AG08395 (cell line): ENCODE measurements at places on chromosomes 1 and 21.

DNA sequence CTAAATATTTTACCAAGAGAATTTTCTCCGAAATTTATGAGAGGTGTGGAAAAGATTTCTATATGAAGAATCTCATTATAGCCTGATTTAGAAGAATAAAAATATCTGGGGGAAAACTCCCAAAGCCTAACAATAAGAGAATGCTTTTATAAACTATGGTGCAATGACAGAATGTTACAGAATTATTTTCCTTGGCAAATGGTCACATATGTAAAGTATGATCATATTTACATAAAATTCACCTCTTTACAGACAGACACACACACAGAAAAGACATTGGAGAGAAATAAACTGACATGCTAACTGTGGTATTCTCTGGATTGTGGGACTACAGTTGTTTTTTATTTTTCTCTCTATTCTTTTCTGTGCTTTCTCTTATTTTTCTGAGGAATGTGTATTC lies 226.3 kb upstream of the USP24 start:
- no peak for DNase-seq

- no peak for DNase-seq
Measured at GRCh38 chr1:218643926-218644325, 298.8 kb downstream of the TGFB2 start.

DNA sequence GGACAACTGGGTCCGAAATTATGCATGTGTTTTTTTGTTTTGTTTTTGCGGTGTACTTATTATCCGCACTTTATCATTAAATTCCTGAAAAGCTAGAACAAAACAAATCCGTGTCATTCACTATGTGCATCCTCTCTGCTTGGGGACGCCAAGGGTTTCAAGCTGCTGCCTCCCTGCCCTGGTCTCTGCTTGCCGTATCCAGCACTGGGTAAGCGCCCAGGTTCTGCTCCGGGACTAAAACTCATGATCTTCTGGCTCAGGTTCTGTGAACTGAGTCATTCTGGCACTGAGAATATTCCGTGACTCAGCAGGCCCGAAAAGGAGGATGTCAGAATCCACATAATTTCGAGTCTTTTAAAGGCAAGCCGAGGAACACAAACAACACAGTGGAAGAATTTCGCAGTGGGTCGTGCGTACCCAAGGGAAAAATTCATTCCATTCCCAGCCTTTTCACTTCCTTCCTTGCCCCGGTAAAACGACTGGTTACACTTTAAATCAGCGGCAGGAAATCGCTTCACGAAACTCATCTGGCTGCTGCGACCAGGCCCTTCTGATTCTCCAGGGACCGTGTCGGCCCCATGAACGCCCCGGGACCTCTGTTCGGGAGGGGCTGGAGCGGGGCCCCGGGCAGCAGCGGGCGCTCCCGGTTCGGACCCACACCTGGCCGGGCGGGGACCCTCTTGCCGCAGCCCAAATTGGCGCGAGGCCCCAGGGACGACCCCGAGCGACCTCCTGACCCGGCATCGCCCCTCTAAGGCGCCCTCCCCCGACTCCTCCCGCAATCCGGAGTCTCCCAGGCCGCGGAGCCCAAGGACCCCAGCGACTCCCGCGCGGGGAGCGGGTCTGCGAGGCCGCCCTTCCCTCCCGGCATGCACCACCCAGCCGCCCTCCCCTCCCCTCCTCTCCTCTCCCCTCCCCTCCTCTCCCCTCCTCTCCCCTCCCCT lies 746 bp upstream of the LAMC1 start:
- DNase-seq: peak; percentile 92

DNA sequence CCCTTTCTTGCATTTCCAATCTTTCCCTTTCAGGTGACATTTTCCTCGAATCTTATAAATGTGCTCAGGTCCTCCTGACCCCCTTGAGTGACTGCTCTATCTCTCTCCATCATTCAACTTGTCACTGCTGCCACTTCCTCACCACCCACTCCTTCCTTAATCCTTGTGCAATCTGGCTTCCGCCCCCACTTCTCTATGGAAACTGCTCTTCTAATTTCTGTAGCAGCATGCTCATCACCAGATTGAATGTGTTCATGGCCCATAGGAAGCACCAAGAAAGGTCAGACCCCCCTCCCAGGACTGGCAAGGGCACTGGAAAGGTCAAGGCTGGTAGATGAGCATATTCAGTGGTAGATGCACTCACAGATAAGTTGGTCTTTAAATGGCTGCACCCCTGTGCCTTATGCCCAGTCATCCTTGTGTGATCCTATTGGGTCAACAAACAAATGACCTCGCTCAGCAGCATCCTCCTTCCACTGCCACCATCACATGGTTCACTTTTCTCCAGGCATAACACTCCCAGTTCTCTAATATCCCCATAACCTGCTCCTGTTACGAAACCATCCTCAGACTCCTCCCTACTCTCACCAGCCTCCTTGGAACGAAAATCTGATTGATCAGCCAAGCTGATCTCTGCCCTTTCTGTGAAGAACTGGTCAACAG lies 288.5 kb upstream of the POU3F1 start:
- no peak for DNase-seq

GRCh38 chr1:186498695-186499389 lies 37.9 kb upstream of the PDC start:
- no peak for DNase-seq

GRCh38 chr1:35030338-35030737 lies 1.4 kb downstream of the ZMYM6 start:
- no peak for DNase-seq

- DNase-seq: no peak
Measured at GRCh38 chr21:45383615-45384201, 21.3 kb upstream of the COL18A1 start.

DNA sequence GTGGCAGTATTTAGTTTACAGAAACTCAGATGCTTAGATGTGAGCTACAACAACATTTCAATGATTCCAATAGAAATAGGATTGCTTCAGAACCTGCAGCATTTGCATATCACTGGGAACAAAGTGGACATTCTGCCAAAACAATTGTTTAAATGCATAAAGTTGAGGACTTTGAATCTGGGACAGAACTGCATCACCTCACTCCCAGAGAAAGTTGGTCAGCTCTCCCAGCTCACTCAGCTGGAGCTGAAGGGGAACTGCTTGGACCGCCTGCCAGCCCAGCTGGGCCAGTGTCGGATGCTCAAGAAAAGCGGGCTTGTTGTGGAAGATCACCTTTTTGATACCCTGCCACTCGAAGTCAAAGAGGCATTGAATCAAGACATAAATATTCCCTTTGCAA lies 59.7 kb upstream of the ZNF326 start:
- DNase-seq: no peak

GRCh38 chr21:25350056-25350455 lies 257.2 kb downstream of the MRPL39 start:
- DNase-seq: peak; percentile 48

- DNase-seq: no peak
Measured at GRCh38 chr1:245288796-245289195, 134.0 kb downstream of the KIF26B start.

DNA sequence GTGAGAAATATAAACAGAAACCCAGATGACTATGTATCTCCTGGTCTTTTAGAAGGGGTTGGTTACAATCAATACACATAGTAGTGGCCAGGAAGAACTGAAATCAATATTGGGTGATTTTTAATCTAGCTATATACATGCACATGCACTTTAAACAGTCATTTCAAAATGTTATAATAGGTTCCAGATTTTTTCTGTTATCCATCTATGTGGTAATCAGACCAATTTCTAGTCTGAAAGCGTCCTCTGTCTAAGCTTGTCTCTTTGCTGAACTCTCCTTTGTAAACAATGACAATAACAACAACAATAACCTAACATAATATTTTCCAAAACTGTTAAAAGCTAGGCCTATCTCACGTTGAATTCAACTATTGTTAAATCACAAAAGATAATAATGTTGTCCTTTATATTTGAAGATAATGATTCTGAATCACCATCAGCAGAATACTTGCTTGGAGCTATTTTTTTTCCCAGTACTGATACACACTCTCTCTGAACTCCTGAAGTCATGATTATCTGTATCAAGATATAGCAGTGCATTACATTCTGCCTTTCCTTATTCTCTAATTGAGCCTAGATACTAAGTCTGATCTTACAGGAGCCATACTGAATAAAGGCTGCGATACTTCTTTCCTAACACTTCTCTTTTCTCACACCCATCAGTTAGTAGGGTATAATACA lies 496.8 kb upstream of the ZRANB2 start:
- DNase-seq: no peak

DNA sequence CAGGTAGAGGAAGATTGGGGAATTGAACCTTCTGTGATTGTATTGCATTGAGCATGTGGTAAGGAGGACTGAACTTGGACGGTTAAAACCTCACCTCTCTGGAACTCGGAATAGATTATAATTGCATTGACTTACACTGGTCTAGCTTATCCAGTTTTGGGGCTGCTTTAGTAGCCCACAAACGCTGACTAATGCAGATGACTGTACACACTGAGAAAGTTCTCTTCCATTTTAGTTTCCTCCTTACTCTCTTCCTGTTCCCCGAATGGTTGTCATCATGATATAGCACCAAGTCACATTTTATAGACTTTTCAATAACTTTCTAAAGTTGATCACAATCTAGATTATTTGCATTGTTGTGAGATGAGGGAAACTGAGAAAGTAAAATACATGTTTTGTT lies 78.2 kb downstream of the NFIA start:
- DNase-seq: no peak

DNA sequence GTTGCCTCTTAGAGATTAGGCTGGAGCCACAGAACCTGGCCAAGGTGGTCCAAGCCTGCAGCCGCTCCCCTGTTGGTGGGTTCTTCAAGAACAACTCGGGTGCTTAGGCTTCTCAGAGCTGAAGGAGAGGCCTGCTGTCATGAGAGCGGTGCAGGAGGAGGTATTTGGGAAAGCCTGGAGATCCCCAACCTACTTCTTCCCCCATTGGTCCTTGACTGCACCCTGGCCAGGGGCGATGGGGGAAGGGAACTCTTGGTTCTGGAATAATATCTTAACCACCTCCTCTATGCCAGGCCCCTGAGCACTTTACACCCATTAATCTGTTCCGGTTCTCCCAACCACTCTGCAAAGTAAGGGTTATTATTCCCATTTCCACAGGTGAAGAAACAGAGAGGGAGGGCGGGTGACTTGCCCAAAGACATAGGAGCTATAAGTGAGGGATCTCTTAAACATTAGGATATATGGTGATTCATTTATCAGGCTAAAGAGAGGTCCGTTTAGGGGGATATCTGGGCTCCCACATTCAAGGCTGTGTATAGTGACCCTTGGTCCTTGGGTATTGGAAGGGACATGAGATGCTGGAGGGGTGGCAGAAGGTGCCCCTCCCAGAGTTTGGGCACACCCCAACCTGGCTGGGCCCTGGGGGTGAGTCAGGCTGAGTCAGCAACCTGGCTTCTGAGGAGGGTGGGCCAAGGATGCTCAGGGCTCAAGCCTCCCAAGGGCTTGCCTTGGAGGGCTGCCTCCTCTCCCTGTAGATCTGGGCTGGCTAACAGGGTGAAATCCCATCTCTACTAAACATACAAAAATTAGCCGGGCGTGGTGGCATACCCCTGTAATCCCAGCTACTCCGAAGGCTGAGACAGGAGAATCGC lies 5.2 kb downstream of the TRNP1 start:
- DNase-seq: peak; percentile 54

DNA sequence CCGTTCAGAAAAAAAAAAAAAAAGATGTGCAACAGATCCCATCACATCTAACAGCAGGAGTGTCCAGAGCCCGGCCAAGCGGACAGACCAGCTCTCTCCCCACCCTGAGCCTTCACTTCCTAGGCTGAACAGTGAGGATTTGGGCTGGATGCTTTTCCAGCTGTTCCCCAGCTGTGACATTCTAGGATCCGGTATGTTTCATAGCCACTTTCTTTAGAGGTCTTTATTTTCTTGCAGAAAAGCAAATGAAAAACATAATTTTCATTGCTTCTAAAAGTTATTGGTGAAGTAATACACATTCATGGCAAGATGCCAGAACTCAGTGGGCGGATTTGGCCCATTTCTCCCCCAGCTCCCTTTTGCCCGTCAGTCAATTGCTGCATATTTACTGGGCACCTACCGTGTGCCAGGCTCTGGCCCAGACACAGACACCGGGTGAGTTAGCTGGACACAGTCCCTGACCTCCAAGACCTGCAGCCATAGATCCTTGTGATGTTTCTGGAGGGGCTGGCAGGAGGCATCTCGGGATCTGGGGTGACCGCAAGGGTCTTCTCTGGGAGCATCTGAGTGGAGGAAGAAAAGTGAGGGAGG lies 213.7 kb upstream of the VAMP3 start:
- no peak for DNase-seq

GRCh38 chr1:78333502-78333901 lies 157.3 kb upstream of the PTGFR start:
- DNase-seq: no peak

- DNase-seq: peak; percentile 31
Measured at GRCh38 chr1:100710906-100711682, 8.4 kb upstream of the VCAM1 start.

GRCh38 chr21:17699524-17700189 lies 87.0 kb upstream of the BTG3 start:
- DNase-seq: no peak

- no peak for DNase-seq
Measured at GRCh38 chr1:67489643-67490042, 59.4 kb upstream of the SERBP1 start.

DNA sequence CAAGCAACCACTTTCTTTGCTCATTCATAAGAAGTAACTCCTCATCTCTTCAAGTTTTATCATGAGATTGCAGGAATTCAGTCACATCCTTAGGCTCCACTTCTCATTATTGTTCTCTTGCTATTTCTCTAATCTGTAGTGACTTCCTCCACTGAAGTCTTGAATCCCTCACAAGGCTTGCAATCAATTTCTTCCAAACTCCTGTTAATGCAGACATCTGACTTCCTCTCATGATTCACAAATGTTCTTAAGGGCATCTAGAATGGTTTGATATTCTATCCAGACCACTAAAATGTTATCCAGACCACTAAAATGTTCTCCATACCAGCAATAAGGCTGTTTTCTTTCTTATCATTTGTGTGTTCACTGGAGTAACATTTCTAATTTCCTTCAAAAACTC lies 528.1 kb downstream of the DPYD start:
- no peak for DNase-seq

DNA sequence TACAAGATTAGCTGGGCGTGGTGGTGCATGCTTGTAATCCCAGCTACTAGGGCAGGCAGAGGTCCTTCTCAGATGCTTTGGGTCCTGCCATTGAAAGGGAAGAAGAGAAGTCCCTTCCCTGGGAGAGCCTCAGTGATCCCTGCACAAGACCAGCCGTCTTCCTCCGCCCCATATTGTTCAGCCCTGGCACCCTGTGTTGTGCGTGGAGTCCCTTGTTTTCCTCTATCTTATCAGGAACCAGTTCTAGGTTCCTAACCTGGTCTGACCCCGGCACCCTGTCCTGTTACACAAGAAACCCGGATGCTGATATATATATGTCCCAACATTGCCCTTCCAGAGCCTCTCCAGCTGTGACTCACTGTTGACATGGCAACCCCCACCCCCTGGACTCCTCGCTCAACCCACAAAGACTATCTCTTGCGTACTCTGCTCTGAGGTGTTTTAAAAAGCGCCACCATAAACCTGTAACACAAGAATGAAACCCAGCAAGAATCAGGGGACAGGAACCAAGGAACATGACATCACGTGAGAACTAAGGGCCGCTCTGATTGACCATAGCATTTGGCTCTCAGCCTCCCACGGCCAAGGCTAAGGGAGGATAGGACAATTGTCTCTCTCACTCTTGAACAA lies 4.8 kb downstream of the MX2 start:
- peak; percentile 63 for DNase-seq

- peak; percentile 15 for DNase-seq
Measured at GRCh38 chr1:62687421-62687902, 724 bp downstream of the DOCK7 start.
